ENCODE measurements at places on chromosomes 12 and 14. TPM values are rescaled to one million over a fixed set of nuclear protein-coding genes. Genes with fewer than 3 reads are reported as not detected.
A peak's percentile ranks its signal among the peaks of the same experiment; 100 is the strongest.

The SERPINA1 gene
- 4.3 TPM for total RNA-seq

DNA sequence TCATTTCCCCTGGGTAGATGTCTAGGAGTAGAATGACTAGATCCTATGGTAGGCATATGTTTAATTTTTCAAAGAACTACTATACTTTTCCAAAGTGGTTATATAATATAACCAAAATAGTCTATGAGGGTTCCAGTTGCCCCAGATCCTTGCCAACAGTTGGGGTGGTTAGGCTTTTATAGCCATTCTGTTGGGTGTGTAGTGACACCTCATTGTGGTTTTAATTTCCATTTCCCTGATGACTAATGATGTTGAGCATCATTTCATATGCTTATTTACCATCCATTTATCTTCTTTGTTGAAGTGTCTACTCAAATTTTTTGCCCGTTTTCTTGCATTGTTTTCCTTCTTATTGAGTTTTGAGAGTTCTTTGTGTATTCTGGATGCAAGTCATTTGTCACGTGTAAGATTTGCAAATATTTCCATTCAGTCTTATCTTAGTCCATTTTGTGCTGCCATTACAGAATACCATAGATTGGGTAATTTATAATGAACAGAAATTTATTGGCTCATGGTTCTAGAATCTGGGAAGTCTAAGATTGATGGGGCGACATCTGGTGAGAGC is 4.7 kb downstream of the SYNE2 start:
- peak; percentile 42 for DNase-seq
- no peaks in the 10 kb centered on the region for H3K36me3 ChIP-seq
- H3K27me3 ChIP-seq = no peaks in the 10 kb centered on the region
- H3K4me1 ChIP-seq = peaks cover 63% of the 10 kb centered on the region

DNA sequence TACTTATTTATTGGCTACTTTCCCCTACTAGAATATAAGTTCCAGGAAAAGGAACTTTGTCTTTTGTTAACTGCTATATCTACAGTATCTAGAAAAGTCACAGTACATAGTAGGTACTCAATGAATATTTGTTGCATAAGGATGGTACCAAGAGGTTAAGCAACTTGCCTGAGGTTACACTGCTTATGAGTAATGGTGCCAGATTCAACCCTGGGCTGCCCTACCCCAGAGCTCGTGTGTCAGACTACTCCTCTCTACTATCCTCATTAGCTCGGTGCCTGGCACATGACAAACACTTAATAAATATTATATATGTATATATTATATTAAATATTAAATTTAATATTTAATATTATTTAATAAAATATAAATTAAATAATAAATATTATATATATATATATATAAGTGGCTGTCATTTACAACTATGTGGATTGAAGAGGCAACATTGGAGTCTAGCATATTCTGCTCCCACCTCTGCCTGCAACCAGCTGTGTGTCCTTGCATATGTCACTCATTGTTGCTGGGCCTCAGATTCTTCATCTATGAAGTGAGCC is 25.4 kb downstream of the UTP20 start:
- no peaks in the 10 kb centered on the region for H3K27me3 ChIP-seq
- no peaks in the 10 kb centered on the region for H3K4me1 ChIP-seq
- peaks cover 78% of the 10 kb centered on the region for H3K36me3 ChIP-seq
- no peak overlapping the region for H3K4me3 ChIP-seq
- no peak overlapping the region for H3K27ac ChIP-seq

- H3K27ac ChIP-seq = no peak overlapping the region
- H3K36me3 ChIP-seq = no peaks in the 10 kb centered on the region
- no peaks in the 10 kb centered on the region for H3K4me1 ChIP-seq
- no peak overlapping the region for H3K4me3 ChIP-seq
These were observed 105.2 kb downstream of the DICER1 start for GRCh38 chr14:95052016-95052585.

DNA sequence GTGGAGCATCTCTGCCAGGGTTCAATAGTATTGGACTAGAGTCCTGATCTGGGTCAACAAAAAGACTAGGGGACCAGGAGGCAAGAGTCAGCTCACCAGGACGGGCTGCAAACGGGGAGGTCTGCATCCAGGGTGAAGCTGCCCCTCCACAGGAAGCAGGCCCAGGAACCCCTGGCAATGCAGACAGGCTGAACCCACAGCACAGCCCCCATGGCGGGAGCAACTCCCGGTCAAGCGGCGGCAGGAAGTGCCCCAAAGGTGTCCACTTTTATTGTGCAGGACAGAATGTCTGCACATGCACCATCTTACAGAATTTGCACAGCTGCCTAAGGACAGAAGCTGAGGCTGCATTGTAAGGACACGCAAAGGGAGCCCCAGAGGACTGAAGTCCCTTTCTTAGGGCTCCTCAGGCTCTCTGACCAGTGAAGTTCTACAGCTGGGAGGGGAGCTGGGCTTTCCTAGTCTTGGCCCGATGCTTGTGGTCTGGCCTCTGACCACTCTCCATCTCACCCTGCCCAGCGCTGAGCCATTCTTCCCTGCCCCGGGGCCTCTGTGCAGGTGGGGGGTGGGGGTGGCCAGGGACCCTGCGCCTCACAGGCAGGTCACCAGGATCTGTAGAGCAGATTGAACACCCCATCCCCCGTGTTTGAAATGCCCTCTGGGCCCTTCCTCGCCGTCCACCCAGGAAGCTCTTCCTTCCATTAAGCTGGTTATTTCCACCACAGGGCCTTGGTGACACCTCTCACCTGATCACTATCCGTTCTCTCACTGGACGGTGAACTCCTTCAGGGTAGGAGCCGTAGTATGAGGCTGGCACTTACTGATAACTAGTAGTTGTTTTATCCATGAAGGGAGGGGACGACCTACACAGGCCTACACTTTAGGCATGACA is 75.9 kb downstream of the NINJ2 start:
- no peaks in the 10 kb centered on the region for H3K36me3 ChIP-seq
- no peaks in the 10 kb centered on the region for H3K27me3 ChIP-seq
- DNase-seq = no peak
- H3K4me1 ChIP-seq = no peaks in the 10 kb centered on the region
- H3K27ac ChIP-seq = no peak overlapping the region

- H3K27me3 ChIP-seq = no peaks in the 10 kb centered on the region
- H3K4me3 ChIP-seq = no peak overlapping the region
- H3K27ac ChIP-seq = no peak overlapping the region
- H3K36me3 ChIP-seq = no peaks in the 10 kb centered on the region
- H3K4me1 ChIP-seq = no peaks in the 10 kb centered on the region
These were observed 748.3 kb downstream of the C12orf50 start for GRCh38 chr12:87280893-87281292.

DNA sequence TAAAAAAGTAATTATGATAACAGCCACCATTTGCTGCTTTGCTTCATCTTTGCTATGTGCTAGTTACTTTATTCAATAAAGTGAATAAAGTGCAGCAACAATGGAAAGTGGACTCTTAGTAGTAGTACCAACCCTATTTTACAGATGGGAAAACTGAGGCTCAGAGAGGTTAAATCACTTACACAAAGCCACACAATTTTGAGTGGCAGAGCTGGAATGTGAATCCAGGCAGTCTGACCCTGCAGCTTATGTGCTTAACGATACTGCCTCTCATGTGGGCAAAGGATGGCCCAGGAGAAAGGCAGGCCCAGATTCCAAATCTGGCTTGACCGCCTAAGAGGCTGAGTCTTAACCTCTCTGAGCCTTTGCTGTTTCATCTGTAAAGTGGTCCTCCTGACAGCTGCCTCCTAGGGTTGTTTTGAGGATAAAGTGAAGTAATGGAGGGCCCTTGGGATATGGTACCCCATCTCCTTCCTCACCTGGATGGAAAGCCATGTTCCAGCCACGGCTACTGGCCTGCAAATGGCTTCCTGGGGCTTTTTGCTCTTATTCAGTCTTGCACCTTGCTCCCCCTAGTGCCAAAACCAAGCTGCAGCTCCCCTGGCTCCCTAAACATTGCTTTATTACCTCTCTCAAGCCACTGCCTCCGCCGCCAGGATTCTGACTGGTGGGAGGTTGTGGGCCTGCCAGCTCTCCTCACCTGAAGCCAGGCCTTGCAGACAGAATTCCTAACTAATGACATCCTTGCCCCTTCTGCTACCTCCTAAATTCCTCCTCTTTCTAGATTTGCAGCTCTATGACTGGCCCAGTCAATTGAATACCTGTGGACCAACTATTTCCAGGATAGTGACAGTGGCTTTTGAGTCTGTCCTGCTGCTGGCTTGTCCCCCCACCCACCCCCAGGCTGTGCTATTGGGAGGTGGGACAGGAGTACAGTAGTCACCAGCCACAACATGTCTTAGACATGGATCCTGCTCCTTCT is 283.3 kb upstream of the PWP1 start:
- H3K27me3 ChIP-seq = no peaks in the 10 kb centered on the region
- peaks cover 3% of the 10 kb centered on the region for H3K36me3 ChIP-seq
- no peak overlapping the region for H3K27ac ChIP-seq
- no peak overlapping the region for H3K4me3 ChIP-seq
- peak; percentile 44 for DNase-seq

GRCh38 chr14:102924632-102925588 is 2.4 kb downstream of the AMN start:
- H3K4me1 ChIP-seq = peaks cover 47% of the 10 kb centered on the region
- no peaks in the 10 kb centered on the region for H3K36me3 ChIP-seq
- no peak overlapping the region for H3K27ac ChIP-seq
- H3K27me3 ChIP-seq = peaks cover 39% of the 10 kb centered on the region
- no peak overlapping the region for H3K4me3 ChIP-seq

- H3K4me3 ChIP-seq = no peak overlapping the region
- peaks cover 8% of the 10 kb centered on the region for H3K4me1 ChIP-seq
- H3K27me3 ChIP-seq = no peaks in the 10 kb centered on the region
- H3K36me3 ChIP-seq = no peaks in the 10 kb centered on the region
- no peak overlapping the region for H3K27ac ChIP-seq
These were observed 314.6 kb downstream of the BCL11B start for GRCh38 chr14:98957211-98958047.

GRCh38 chr12:89991807-89992590 is 283.4 kb upstream of the ATP2B1 start:
- DNase-seq = no peak
- H3K4me1 ChIP-seq = peaks cover 5% of the 10 kb centered on the region
- H3K27ac ChIP-seq = no peak overlapping the region
- H3K36me3 ChIP-seq = no peaks in the 10 kb centered on the region

GRCh38 chr14:103920981-103921854 is 7.0 kb upstream of the TDRD9 start:
- H3K4me1 ChIP-seq = peaks cover 39% of the 10 kb centered on the region
- peak; percentile 91 for DNase-seq
- H3K4me3 ChIP-seq = peak overlapping the region; percentile 100
- peaks cover 2% of the 10 kb centered on the region for H3K27me3 ChIP-seq
- H3K27ac ChIP-seq = peak overlapping the region; percentile 65

DNA sequence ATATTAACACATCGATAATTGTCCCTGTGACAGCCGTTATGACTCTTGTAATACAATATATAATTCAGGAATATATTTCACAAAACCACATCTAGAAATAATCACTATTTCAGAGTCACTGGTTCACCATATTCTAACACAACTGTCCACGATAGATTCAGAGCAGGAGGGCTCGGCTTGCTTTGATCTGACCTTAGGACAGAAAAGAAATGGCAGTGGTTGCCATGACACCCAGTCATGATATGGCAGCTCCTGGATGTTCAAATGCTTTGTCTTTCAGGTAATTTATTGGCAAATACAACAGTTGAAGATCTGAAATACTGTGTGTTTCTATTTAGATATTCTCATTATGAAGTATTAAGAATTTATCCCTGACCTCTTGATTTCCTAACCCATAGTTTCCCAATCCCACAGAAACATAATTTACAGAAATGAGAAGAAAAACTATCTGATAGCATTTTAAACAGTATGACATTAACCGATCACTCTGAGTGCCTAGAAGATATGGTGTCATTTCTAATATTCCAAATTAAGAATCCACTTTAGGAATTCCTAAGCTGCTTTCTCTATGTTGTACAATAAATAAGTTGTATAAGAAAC is 116.4 kb downstream of the EPS8 start:
- H3K36me3 ChIP-seq = no peaks in the 10 kb centered on the region
- H3K27ac ChIP-seq = no peak overlapping the region
- DNase-seq = no peak
- H3K4me3 ChIP-seq = no peak overlapping the region
- H3K27me3 ChIP-seq = no peaks in the 10 kb centered on the region
- H3K4me1 ChIP-seq = no peaks in the 10 kb centered on the region

DNA sequence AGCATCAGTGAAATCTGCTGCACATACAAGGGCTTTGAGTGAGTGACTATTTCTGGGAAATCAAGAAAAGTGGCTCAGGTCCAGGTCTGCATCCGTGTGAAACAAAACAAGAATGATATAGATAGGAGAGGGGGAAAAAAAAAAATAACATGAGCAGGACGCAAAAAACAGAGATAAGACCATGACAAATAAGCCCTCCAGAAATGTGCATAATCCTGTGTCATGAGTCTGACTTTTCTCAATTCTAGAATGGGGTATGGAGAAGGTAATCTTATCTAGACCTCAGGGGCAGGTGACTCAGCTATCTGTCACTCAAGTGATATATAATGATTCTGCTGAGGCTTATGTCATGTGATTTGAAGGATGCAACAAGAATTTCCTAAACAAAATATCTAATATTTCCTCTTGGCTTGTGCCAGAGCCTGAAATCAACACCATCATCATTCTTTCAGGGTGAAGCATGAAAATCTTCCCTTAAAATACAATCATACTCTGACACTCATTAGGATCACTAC is 250.0 kb downstream of the PHLDA1 start:
- H3K36me3 ChIP-seq = no peaks in the 10 kb centered on the region
- no peak for DNase-seq
- no peak overlapping the region for H3K4me3 ChIP-seq
- H3K4me1 ChIP-seq = peaks cover 4% of the 10 kb centered on the region
- H3K27ac ChIP-seq = no peak overlapping the region

DNA sequence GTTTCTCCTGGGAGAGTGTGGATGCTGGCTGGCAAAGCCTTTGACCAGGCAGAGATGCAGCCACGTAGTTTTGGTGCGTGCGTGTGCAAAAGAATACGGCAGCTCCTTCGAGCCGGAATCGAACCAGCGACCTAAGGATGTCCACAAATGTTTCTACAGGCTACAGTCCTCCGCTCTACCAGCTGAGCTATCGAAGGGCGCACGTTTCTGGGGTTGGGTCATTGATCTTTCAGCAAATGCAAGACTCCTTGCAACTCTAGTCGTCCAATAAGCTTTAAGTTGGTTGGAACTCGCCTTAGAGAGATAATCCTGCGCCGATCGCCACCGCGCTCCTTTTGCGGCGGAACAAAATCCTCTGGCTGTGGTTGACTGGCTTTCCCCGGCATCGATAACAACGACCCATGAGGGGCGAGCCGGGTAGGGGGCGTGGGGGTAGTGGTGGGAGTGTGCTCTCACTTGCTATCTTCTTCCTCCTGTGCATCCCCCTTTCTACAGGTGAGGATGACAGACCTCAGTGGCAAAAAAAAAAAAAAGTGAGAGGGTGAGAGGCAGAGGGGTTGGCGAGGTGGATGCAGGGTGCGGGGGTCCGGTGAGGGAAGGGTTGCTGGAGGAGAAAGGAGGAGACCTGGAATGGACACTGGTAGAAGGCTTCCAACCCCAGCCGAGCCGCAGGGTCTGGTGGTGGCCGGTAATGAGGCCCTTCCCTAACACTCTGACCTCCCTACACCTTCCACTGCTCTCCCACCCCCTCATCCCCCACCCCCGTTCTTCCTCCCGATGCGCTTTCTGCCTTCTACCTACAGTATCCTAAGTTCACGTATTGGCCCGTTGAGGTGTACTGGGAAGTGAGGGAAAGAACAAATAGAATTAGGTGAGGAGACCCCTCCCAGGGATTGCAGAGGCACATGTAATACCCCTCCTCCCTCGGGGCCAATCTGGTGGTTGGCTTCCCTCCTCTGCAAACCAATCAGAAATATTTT is 11.8 kb upstream of the OR6S1 start:
- H3K36me3 ChIP-seq = no peaks in the 10 kb centered on the region
- H3K4me3 ChIP-seq = peak overlapping the region; percentile 3
- H3K27ac ChIP-seq = no peak overlapping the region
- peaks cover 22% of the 10 kb centered on the region for H3K4me1 ChIP-seq
- no peak for DNase-seq

All from CD4-positive, alpha-beta T cell (primary cell).